Activated CD4-positive, alpha-beta T cell treated with anti-CD3 and anti-CD28 coated beads for 4 hours (primary cell): ENCODE measurements at places on chromosomes 11 and 22.

DNA sequence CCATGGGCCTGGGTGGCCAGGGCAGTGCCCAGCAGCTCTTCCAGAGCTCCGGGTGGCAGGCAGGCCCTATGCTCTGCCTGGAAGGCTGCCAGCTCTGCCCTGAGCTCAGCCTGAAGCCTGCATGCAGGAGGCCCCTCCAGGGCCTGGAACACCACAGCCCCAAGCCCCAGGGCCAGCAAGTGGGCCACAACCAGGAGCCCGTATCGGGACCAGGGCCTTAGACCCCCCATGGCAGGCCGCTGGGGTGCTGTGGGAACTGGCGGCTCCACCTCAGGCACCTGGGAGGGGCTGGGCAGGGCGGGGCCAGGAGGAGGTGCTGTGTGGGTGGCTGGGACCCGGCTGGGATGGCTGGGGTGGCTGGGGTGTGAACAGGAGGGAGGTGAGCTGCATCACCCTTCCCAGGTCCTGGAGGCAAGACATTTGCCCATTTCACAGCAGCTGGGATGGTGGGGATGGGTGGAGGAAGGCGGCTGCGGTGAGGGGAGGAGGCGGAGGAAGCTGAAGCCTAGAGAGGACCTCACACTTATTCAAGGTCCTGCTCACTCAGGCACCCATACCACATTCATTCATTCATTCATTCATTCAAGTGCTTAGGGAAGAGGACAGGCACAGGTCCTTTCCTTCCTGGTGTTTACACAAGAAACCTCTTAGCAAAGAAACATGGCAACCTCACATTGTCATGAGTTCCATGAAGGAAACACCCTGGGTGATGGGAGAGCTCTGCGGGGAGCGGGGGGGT is at the start of gene KCNK7:
TSS of gene KCNK7 (minus strand) at position 258 of the 739 bp plus-strand sequence. CDS start at position 230, 28 bp downstream.
- DNase-seq, result no peak

DNA sequence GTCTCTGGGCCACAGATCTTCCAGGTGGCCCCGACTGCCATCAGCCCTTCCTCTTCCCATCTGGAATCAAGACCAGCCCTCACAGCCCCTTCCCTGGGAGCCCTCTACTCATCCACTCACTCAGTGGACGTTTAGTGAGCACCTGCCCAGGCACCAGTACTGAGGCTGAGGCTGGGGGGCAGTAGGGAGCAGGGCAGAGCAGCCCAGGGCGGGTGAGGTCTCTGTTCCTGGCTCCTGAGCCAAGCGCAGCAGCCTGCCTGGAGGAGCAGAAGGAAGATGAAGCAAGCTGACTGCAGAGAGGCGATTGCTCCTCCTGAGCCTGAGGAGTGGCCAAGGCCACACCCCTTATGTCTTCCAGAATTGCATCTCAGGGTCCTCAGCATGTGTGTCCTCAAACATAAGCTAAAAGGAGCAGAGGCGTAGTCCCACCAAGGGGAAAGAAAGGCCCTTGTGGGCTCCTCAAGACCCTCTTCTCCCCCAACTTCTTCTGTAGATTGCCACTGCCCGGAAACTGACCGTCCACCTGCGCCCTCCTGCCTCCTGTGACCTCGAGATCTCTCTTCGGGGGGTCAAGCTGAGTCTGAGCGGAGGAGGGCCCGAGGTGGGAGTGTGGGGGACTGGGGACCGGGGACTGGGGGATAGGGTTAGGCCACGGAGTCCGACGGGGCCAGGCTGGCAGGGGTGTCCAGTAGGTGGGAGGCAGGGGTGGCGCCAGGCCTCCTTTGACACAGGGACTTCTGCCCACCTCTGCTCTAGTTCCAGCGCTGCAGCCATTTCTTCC is 5.8 kb downstream of the MAPK8IP2 start:
- no peak for DNase-seq

- DNase-seq, result no peak
Measured at GRCh38 chr22:43153899-43154298, 2.5 kb downstream of the TSPO start.

- peak; percentile 74 for DNase-seq
Measured at GRCh38 chr11:118929501-118930093, 3.9 kb upstream of the BCL9L start.

GRCh38 chr11:29161191-29161590 is 855.6 kb downstream of the KCNA4 start:
- no peak for DNase-seq

DNA sequence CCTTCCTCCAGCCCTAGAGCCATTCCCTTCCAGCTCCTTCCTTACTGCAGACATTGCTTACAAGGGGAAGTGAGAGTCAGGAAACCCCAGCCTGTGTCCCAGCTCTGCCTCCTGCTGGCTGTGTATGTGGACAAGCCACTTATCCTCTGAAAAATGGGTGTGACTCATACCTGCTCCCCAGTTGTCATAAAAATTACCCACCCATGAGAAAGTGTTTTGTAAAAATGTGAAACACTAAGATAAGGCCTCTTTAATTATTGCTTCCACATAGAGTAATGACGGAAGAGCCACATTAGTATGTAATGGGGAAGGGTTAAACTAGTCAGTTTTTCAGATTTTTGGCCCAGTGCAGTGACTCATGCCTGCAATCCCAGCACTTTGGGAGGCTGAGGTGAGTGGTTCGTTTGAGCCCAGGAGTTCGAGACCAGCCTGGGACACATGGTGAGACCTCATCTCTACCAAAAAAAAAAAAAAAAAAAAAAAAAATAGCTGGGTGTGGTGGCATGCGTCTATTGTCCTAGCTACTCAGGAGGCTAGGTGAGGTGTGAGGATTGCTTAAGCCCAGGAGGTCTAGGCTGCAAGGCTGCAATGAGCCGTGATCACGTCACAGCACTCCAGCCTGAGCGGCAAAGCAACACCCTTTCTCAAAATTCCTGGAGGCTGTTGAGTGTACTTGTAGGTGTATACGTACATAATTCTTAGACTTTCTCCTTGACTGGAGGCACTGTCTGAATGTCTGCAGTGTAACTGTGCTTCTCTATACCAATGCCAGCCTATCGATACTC is 84.9 kb downstream of the CTTN start:
- DNase-seq, result no peak

DNA sequence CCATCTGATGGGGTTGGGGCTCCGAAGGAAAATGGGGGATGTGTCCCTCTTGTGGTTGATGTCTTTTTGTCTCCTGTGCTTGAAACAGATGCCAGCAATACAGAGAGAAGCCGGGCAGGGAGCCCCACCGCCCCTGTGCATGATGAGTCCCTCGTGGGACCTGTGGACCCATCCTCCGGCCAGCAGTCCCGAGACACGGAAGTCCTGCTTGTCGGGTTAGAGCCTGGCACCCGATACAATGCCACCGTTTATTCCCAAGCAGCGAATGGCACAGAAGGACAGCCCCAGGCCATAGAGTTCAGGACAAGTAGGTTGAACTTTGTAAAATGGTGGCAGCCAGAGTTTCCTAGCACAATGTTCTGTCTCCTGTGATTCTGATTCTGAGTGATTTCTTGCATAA is 91.7 kb upstream of the OR4B1 start:
- DNase-seq, result no peak

- no peak for DNase-seq
Measured at GRCh38 chr22:42154293-42155052, 23.9 kb upstream of the CYP2D6 start.

DNA sequence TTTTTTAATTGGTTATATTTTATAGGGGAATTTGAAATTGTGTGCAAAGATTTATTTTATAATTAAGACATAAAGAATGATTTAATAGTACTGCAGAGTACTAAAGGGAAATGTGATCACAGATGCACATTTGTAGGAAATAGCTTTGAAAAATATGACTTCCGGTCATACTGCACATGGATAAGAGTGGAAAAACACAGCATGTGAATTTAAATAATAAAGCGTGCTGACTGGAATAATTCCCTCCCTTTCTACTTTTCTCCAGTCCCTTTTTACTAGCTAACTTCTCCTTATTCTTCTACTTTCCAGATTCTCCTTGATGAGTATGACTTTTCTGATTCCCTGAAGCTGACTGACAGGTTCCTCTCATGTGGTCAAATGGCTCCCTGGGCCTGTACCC is 238.4 kb upstream of the CTSC start:
- DNase-seq, result no peak

DNA sequence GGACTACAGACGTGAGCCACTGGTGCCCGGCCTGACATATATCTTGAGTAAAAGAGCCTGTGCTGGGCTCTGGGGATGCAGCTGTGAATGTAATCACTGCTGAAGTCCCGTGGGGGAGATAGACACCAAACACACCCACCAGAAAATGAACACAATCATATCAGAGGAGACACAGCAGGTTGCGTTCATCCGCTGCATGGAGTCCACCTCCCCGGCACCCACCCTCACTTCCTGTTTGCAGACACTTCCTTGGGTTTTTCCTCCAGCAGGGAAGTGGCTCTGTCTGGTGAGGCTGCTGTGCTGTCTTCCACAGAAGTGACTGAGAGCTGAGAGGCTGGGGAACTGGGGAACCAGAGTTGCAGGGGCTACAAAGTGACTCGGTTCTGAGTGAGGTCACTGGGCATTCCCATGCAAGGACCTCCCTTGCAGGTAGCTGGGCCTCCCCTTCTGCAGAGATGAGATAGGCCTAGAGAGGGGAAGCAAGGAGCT is 7.2 kb downstream of the MICALL1 start:
- no peak for DNase-seq

DNA sequence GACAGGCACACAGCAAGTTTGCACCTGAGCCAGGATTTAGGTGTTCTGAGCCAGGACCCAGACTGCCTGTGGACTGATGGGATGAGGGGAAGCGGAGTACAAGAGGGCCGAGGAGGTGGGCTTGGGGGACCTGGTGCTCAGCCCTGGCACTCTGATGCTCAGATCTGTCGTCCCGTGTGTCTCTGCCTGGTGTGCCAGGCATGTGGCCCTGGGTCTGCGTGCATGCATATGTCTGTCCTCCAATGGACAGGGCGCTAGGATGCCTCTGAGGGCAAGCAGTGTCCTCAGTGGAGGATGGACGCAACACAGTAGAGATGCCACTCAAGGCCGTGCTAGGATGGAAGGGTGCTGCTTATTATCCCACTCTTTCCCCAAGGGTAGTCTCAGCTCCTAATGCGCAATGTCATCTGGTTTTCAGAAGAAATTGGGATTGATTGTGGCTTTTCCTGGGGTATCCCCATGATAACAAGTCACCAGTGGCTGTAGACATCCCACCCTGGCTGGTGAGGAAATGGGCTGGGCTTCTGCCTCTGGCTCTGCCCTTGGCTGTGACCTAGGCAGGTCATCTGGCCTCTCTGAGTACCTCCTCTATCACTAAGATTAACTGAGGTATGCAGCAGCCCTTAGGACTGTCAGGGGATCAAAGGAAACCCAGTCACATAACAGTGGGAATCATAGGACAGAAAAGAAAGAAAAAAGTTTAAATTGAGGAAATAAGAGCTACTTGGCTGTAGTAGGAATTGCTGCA is 35.7 kb upstream of the SUSD2 start:
- DNase-seq, result no peak

DNA sequence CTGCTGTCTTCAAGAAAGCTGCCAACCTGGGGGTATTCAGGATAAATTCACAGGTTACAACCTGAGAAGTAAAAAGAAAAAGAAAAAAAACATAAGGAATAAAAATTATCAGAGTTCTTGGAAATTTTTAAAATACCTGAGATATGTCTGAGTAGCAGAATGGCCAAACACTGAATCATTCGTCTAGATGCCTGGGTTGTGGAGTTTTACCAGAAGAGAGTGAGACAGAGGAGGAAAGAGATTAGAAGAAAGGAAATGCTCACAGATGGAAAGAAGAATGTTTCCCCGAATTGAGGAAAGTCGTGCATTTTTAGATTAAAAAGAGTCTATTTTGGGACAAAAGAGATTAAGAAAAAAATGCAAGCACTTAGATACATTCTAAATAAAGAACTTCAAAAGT is 1026.7 kb downstream of the TBC1D22A start:
- no peak for DNase-seq

DNA sequence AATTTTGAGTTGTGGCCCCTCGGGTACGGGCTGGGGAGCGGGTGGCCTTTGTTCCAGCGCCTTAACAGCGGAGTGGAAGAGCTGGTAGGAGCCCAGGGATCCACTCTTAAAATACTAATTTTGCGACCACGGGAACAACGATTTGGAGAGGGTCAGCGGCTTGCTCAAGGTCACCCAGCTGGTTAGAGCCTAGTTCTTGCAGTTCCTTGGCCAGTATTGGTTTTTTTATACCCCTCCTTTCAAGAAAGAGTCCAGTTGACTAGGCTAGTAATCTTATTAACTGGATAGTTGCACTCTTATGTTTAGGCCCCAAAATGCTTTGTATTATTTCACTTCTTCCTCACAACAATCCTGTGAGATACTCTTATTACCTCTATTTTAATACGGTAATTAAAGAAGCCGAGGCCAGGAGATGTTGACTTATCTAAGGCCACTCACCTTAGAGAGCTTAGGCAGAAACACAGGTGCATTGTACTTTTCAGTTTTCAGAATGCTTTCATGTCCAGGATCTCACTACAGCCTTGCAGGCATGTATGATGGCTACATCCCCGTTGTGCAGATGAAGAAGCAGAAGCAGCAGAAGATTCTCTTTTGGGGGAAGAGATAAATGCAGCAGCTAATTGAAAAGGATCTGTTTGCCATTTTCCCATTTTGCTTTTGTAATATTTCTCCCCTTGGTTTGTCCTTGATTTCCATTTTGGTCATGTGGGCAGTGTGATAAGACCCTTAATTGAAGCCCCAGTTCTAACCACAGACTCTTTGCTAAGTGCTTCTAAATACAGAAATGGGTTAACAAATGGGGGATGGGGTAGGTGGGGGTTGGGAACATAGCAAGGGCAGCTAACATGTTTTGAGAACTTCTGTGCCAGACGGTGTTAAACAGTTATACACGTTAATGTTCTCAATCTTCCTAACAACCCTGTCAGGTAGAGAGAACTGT is 1.4 kb downstream of the SREBF2 start:
- no peak for DNase-seq

DNA sequence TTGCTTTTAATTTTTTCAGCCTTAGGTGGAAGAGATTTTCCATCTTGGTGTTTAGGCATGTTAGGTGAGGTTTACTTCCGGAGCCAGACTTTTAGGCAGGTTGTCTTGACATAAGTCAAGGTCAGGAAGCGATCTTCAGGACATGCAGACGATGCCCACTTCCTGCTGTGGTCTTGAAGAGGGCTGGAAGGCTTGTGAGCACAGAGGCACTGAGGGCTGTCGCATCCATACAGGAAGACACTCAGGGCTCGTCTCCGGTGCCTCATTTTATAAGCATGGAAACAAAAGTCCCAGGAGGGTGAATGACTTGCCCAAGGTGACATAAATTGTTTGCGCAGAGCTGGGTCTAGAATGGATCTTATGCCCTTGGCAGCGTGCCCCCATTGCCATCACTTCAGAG is 30.8 kb downstream of the MARK2 start:
- peak; percentile 38 for DNase-seq

DNA sequence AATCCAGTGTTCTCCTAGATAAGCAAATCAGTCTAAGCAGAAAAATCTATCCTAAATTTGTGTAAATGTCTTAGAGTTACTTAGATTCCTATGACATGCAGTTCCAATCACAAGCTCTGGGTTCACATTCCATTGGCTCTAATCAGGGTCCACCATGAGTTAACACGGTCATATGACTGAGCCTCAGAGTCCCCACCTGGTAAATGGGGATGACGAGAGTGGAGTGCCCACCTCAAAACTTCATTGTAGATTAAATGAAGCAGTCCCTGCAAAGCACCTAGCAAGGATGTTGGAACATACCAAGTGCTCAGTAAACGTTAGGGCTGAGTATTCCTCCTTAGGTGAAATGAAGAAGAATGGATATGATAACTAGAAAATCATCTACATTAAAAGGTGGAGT is 3.1 kb downstream of the ETS1 start:
- no peak for DNase-seq
